Vagina (tissue), 2 donors: ENCODE measurements at places on chromosomes 7 and 10.
A peak's percentile ranks its signal among the peaks of the same experiment; 100 is the strongest.

GRCh38 chr7:103879411-103879810, 110.0 kb downstream of the RELN start:
- no peak for DNase-seq

DNA sequence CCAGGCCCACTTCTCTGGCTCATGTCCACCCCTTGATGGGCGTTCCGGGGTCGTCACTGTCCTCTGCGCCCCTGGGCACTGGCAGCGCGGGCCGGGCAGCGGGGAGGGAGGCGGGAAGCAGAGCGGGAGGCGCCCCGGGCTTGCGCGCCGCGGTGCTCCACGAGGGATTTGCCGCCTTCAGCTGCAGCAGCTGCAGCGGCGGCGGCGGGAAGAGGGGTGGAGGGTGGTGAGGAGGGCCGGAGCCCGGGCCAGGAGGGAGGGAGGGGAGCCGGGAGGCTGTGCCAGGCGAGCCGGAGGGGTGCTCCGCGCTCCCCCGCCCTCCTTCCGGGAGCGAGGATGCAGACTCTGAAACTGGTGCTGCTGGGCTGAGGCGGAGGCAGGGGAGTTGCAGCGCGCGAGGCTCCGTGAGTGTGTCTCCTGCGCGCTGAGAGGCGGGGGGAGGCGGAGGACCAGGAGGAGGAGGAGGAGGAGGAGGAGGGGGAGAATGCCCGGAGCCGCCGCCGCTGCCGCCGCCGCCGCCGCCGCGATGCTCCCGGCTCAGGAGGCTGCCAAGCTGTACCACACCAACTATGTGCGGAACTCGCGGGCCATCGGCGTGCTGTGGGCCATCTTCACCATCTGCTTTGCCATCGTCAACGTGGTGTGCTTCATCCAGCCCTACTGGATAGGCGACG, at the start of gene LHFPL3:
Gene LHFPL3 (plus strand): TSS at position 308 of the 674 bp plus-strand sequence.
- no peak for DNase-seq

GRCh38 chr7:151346-152050, 40.9 kb upstream of the FAM20C start:
- DNase-seq, result no peak

GRCh38 chr10:44192435-44192834, 192.5 kb downstream of the CXCL12 start:
- peak; percentile 52 for DNase-seq

DNA sequence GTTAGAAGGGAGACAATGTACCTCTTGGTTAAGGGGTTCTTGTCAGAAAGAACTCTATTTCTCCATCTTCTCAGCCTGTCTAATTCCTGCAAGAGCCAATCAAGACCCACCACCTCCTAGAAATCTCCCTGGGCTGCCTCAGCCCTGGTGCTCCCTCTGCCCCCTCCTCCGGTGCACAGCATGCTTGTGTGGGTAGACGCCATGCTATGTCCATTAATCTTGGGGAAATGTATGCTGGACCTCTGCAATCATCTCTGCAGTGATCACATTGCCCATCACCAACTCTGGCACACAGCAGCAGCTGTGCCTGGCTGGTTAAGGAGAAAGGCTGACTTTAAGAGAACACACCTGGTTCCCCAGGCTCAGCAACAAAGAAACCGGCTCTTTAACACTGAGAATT, 37.3 kb downstream of the SH3PXD2A start:
- DNase-seq, result no peak

DNA sequence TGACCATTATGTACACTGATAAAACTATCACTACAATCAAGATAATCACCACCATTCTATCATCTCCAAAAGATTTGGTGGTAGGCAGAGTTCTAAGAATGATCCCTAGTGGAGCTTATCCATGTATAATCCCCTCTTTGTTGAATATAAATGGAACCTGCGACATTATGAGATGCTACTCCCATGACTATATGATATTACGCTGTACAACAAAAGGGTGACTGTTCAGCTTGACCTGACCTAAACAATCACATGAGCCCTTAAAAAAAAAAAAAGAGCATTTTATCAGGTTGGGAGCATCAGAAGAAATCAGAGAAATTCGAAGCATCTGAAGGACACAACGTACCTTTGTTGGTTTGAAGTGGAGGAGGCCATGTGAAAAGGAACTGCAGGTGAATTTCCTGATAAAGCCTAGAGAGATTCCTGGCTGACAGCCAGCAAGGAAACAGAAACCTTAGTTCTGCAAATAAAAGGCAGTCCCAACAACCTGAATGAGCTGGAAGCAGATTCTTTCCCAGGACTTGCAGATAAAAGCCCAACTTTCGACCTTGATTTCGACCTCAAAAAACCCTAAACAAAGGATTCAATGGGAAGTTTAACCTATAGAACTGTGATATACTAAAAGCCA, 270.7 kb downstream of the ADRA2A start:
- DNase-seq, result no peak

DNA sequence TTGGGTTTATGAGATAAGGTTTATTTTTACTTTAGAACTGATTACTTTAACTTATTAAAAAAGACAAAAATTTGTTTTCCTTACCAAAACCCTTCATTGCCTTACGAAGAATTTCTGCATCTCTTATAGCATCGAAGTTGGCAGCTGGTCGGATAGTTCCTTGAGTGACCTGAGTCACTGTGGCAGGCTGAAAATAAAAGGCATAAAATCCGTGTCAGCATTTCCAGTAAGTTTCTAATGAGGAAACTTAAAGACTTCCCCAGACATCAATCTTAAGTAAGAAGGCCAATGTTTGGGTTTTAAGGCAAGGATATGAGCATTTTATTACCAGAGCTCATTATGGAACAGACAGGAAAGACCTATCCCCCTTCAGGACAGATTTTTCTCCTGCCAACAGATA, 25.6 kb downstream of the ANXA7 start:
- DNase-seq, result no peak

DNA sequence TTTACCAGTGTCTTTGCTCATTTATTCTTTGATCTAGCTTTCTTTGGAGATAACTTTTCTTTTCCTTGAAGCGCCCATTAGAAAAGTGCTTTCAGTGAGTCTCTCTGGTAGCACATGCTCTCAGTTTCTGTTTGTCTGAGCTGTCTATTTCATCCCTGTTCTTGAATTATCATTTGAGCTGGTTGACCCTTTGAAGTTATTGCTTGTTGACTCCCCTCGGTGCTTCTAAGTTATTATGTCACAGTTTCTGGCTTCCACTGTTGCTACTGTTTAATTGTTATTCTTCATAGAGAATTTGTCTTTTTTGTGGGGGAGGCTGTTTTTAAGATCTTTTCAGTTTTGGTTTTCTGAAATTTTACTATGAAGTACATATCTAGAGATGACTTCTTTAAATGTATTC, 11.4 kb upstream of the PRF1 start:
- DNase-seq, result no peak

- no peak for DNase-seq
Measured at GRCh38 chr10:70145166-70145665, 1.3 kb downstream of the TYSND1 start.
